M059J (cell line): ENCODE measurements at places on chromosomes 16 and 17.

DNA sequence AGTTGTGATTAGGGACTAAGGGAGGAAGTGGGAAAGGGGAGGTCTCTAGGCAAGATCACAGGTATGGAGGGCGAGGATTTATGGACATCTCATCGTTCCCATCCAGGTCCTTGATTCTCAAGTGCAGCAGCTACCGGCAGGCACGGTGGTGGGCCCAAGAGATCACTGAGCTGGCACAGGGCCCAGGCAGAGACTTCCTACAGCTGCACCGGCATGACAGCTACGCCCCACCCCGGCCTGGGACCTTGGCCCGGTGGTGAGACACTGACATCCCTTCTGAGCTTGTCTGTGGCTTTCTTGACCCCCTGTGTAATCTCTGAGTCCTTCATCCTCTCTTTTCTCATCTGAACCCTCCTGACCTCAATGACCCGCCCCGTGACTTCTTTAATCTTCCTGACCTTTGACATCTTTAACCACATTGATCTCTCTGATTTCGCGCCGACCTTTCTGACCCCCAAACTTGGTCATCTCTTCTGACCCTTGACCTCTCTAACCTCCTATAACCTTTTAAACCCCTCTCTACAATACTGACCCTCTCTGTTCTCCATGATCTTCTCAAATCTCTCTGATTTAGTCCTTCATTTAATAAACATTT, 3.8 kb downstream of the PLD2 start:
- no peak for DNase-seq

GRCh38 chr16:73016488-73016830, 31.5 kb downstream of the ZFHX3 start:
- peak; percentile 34 for DNase-seq

DNA sequence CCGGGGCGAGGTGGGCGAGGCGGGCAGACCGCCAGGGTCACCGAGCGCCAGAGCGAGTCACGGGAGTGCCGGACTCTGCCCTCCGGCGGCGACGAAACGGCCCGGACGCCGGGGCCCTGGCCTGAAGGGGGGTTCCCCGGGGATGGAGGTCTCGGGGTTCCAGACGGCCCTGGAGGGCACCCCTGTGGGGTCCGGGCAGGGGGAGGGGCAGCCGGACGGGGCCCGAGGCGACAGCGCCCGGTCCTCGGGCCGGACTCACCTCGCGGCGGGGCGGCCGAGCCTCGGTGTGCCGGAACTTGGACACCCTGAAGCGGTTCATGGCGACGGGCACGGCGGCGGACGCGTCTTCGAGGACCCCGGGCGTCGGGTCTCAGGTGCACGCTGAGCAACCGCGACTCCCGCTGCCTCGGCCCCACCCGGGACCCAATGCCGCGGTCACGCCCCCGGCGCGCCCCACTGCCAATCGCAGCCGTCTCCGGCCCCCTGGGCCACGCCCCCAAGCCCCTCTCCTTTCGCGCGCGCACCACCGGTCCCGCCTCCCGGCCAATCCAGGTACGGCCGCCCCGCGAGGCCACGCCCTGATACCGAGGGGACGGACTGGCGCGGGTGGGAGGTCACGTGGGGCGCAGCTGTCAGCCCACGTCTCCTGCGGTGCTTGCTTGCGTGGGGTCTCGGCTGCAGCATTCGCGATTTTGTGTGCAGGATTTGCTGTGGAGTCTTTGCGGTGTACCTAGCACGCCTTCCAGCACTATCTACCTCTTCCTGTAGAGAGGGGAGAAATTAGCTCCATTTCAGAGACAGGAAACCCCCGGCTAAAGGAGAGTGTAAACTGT, at the start of gene CORO7:
CORO7 (minus strand) TSS at position 397 of the 833 bp plus-strand sequence; CDS start at position 319, 78 bp downstream.
- DNase-seq: peak; percentile 87

- DNase-seq: peak; percentile 27
Observed at GRCh38 chr16:72658888-72659717, 388.8 kb downstream of the ZFHX3 start.

GRCh38 chr16:68737730-68738629, 888 bp downstream of the CDH1 start:
- DNase-seq: no peak

DNA sequence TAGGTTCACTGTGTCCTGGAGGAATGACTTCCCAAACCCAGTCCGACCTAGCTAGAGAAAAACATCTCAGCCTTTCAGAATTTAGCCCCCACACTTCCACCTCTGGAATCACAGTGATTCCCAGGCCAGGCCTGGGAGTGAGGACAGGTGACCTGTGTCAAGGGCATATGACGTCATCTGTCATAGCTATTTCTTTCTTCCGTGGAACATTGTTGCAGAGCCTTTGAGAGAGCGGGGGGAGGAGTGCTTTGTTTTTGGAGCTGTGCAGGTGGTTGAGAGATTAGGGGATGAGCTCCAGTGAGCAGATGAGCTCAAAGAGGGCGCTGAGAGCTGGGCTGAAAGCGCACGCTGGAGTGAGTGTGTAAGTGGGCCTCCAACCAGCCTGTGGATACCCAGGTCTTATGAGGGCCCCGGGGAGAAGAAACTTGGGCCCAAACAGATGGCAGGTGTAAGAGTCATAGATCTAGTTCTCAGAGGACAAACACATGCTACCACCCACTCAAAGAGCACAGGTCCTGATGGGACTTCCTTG, 344.8 kb downstream of the SNX29 start:
- no peak for DNase-seq

DNA sequence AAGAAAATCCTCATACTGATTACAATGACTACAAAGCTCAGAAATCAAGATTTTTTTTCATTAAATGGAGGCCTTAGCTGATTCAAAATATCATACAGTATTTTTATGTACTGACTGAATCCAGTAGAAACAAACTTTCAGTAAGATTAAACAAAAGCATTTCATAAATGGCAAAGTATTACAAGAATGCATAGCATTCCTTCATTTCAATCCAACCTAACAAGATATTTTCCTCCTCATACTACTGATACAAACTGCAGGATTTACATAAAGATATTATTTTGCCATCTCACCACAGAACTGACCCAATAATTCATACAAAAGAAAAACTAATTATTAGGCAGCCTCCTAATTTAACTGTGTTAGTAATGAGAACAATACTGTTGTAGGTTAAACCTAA, 6.2 kb upstream of the KANSL1 start:
- DNase-seq: no peak

DNA sequence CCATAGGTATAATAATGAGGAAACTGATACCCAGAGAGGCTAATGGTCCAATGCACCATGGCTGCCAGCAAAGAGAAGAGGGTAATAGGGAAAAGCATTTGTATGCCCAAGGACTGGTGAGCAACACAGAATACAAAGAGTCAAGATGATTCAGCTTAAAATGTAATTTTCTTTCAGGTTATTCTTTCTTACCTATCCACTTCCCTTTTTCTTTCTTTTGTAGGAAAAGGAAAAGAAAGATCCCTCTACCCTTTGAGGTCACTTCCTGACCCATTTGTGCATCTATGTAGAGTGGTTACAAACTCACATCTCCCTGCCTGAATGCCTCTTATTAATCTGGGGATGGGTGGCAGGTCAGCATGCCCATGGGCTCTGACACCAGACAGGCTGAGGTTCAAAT, 3.5 kb upstream of the PLCG2 start:
- no peak for DNase-seq

DNA sequence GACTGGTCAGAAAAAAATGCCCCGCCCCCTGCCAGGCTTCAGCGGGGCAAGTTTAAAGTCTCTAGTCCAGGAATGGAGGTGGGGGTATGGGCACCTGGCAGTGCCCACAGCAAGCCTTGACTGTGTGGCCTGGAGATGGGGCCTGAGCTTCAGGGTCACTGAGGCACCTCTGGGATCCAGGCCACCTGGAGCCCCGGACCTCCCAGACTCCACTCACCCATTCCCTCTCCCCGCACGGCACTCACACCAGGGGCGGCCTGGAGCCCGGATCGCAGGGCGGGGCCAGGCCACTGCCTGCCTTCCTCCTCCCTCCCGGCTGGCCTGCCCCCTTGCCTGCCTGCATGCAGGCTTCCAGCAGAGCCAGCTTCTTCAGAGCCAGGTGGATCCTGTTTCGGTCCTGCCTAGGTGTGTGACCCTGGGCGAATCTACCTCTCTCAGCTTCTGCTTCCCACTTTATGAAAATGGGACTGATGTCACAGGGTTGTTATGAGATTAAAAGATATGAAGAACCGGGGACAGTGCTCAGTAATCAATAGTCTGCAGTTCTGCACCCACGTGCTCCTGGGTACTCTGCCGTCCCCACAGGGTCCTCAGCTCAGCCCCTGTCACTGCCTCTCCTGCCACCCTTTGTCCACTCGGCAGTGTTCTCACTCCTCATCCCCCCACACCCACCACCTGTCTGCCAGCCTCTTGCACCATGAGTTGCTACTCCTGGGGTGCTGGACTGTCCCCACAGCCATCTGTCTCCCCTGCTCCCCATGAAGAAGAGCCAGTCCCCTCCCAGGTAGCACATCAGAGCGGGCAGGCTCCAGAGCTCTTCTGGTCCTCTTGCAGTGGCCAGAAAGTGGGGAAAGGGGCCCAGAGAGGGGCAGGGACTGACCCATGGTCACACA, 1.2 kb upstream of the TCAP start:
- DNase-seq: no peak

GRCh38 chr17:17841601-17842025, 4.8 kb upstream of the SREBF1 start:
- DNase-seq: peak; percentile 66

GRCh38 chr17:40031706-40032105, 16.5 kb downstream of the CSF3 start:
- no peak for DNase-seq

DNA sequence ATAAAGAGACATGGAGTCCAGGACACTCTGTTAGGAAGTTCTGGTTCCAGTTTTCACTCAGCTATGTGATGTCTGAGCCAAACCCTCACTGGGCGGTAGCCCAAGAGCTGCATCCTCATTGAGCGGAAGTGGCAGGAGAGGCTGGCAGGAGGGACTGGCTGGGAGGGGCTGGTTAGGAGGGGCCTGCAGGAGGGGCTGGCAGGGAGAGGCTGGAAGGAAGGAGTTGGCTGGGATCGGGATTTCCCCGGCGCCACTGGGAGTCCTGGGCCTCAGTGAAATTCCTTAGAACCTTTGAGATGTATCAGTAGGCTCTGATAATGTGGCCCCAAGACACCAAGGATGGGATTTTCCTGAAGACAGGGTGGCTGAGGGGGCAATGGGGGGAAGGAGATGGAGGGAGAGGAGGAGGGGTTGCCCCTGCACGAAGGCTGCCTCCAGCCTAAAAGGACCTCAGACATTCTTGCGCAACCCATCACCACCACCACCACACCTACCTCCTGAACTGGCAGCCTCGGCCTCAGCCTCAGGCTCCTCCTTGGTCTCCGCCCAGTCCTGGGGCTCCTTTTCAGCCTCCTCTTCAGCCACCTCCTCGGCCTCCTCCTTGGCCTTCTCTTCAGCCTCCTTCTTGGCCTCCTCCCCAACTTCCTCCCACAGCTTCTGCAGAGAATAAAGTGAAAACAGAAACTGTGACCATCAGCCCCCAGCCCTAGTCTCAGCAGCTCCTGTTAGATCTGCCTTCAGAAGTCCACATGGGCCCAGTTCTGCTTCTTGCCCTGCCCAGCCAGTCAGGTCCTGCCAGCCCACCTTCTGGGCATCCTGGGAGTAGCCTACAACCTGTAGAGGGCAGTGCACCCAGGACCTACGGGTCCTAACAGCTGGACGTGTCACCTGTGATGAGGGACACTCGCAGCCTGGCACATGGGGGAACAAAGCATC, 31.7 kb downstream of the CNGB1 start:
- DNase-seq: peak; percentile 92

GRCh38 chr17:55344514-55344997, 77.1 kb downstream of the MMD start:
- DNase-seq: peak; percentile 54

- DNase-seq: no peak
Observed at GRCh38 chr17:9225305-9226101, 204.2 kb downstream of the NTN1 start.

- DNase-seq: peak; percentile 53
Observed at GRCh38 chr17:49556223-49556943, 19.3 kb upstream of the NXPH3 start.
